Effector CD4-positive, alpha-beta T cell (primary cell): ENCODE measurements at places on chromosomes 6 and 20.

DNA sequence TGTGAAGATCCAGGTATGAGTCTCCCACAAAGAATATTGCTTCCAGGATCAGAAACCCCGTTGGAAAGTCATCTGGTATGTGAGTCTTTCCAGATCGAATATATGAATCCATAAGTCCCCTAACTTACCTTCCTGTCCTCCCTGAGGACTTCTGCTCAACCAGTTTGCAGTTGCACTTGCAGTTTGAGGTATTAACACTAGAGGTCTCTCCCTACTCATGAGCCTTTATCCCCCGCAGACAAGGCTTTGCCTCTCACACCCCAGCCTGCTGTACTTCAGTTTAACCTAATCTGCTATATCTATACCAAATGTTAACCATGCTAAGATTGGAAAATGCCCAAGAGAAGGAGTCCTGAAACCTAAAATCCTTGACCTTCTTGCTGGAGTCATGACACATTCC lies 135.3 kb upstream of the DEFB112 start:
- no peak for DNase-seq

- DNase-seq, result no peak
Measured at GRCh38 chr20:29876911-29877285, 1380.6 kb upstream of the DEFB115 start.

DNA sequence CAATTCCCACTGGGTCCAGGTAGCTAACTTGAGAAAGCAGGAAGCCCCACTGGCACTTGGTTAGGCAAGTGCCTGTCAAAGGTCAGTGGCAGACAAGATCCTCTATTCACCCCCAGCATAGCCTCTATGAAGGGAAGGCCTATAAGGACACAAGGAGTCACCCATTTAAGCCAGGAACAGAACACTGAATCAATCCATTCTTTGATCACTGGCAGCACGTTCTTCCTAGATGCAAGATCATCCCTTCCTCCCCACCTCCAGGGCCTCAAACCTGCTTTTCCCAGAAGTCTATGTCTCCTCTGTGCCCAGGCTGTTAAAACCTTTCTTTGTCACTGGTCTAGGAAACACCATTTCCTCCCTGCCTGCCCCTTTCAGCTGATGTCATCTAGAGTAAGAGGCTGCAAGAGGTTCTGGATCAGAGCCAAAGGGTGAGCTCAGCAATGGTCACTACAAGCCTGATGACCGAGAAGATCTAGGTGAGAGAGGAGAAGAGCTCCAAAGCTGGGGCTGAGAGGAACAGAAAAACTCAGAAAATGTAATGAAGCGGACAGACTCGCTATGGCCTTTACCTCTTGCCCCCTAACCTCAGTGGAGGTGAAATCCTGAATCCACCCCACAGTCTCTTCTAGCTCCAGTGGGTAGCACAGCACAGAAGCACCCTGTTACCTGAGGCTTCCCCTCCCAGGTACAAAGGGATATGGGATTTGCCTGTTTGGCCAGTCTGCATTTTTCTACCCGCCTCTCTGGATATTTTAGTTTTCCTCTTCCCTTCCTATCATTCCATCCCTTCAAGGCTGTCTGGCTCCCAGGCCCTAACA lies 1.8 kb downstream of the GTPBP2 start:
- no peak for DNase-seq

DNA sequence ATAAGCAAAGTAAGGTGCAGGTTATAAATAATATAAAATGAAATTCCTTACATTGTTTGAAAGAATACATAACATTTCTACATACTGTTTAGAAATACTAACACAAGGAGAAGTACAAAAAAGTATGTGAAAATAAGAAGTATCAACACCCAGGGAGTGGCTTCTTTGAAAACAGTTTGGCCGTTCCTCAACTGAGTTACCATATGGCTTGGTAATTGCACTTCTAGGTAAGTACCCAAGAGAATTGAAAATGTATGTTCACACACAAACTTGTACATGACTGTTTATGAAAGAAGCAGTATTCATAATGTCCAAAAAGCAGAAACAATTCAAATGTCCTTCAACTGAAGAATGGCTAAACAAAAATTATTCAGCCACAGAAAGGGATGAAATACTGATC lies 30.7 kb downstream of the PAK5 start:
- DNase-seq, result no peak

- DNase-seq, result no peak
Measured at GRCh38 chr6:53159558-53159957, 10.9 kb upstream of the GCM1 start.

DNA sequence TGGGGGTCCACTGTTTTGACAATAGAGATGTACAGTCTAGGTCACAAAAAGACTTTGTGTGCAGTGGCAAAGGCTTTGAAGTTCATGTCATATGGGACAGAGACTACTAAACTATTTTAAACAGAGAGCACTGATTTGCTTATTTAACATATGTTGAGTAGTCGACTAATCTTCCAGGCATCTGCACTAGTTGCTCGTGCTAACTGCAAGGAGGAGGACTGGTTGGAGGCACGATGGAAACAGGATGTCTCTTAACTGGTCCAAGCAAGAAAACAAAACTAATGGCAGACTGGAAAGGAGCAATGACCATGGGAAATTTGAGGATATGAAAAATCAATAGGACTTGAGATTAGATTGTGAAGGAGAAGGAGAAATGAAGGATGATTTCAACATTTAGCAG lies 28.5 kb upstream of the ERVFRD-1 start:
- no peak for DNase-seq

DNA sequence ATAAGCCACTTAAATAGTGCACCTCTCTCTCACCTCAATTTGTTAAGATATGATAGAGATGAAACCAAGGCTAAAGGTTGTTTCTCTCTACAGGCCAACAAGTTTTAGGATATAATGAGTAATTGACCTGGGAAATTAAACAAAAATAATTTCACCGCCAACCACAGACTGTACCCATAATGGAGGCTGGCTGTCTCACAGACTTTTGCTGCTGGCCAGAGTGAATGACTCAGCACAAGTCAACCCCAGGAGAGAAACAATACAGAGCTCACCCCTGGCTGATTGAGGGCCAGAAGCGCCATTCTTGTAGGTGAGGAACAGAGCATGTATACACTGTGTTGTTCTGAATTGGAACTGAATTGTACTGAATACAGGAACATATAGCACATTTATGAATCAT lies 99.9 kb downstream of the CAP2 start:
- no peak for DNase-seq

DNA sequence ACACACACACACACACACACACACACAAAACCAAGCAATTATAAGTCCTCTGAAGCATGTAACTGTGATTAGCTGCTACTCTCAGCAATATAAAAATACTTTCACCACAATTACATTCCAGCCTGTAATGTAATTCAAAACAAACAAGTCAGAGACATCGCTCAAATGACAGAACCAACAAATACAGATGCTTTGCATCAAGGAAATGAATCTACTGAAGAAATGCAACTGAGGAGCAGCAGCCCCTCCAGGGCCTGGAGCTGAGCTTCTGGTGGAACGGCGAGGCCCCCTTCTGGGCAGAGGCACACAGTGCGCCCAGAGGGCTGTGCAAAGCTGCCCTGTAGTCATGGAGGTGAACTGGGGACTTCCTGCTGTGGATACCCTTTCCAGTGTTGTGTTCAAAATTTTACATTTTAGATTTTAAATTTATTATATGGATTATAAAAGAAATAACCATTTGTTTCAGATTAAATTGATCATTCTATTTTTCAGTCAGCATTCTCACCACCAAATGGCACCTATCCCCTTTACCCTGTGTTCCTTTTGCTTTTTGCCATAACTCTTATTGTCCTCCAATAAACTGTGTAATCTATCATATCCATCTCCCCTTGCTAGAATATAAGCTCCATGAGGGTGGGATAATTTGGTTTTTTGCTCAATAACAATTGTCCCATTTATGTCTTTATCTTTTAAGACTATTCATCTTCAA lies 23.2 kb downstream of the ADAT2 start:
- peak; percentile 64 for DNase-seq

DNA sequence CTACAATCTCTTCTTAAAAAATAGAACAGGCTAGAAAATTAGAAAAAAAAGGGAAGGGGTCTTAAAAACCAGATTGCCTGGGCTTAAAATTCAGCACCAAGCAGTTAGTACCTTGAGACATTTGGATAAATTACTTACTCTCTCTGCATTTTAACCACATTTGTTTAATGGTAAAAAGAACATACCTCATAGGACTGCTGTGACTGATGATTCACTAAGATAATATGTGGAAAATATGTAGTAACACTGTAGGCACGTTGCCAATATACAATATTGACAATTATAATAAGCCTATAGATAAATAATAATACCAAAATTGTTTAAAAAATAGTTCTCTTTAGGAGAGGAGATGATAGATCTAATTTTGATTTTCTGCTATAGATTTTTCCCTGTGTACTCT lies 750.4 kb downstream of the TENT5A start:
- DNase-seq, result no peak

GRCh38 chr20:48785256-48785655 lies 42.5 kb downstream of the PREX1 start:
- DNase-seq, result no peak

DNA sequence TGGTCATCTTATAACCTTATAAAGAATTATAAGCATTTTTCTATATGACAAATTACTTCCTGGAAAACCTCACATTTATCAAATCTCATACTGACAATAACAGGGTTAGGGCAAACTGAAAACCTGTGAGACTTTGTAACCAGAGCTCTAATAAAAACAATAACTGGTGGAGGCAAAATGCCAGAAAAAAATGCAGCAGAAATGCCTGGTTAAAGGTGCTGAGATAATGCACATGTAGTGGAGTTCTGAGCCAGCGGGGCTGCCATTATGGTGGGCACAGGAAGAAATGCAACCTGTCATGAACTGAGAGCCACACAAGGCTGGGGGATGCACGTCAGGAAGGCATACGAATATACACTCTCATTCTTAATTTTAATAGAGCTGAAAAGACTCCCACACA lies 53.0 kb downstream of the NCOA6 start:
- no peak for DNase-seq

GRCh38 chr6:87738000-87738399 lies 36.0 kb upstream of the AKIRIN2 start:
- DNase-seq, result no peak

- no peak for DNase-seq
Measured at GRCh38 chr6:148980234-148980633, 233.4 kb downstream of the UST start.

DNA sequence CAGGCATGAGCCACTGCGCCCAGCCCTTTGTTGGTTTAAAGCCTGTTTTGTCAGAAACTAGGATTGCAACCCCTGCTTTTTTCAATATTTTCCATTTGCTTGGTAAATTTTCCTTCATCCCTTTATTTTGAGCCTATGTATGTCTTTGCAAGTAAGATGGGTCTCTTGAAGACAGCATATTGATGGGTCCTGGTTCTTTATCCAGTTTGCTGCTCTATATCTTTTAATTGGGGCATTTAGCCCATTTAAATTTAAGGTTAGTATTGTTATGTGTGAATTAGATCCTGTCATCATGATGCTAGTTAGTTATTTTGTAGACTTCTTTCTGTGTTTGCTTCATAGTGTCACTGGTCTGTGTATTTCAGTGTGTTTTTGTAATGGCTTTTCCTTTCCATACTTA lies 46.8 kb downstream of the ZC2HC1B start:
- no peak for DNase-seq

DNA sequence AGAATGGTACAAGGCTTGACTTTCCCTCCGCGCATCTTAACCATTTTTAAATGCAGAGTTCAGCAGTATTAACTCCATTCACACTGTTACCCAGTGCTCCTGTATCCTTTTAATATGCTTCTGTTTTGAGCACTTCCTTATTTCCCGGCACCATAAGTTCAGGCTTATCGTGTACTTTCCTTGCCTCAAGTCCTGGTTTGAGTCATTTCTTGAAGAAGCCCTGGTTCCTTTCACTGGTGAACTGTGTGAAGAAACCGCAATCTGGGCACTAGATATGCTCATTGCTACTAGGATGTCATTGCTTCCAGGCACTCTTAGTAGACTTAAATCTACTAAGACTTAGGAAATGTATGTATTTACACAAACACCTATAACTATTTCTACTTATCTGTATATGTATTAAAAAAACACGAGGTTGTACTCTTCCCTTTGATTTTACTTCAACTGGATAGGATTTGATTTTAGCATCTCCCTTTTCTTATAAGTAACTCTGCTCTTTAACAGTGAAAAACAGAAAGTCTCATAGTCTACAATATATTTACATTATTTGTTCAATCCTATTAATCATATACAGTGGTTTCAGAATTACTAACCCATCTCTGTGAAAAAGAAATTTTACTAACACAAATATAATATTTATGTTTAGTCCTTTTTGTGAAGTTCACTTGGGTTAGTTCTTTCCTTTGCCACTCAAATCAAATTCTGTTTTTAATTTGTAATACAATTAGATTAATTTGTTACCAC lies 135.5 kb downstream of the CDKAL1 start:
- no peak for DNase-seq

DNA sequence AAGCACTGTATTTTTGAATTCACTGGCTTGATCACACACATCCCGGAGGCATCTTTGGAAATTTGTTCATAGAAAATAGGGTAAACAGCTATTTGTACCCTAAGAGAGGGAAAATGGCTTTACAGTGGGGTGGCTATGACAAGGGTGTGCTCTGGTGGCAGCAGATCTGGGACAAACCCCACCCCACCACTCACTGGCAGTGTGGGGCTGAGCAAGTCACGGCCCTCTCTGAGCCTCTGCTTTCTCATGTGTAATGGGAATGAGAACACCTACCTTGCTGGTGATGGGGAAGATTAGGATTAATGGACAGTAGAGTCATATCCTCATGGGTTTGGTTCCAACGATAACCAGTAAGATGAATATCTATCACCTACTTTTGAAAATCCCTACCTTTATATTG lies 78.0 kb downstream of the KCNB1 start:
- DNase-seq, result no peak

GRCh38 chr6:13527671-13528056 lies 40.3 kb upstream of the GFOD1 start:
- no peak for DNase-seq

GRCh38 chr6:108795122-108795521 lies 53.1 kb upstream of the ARMC2 start:
- DNase-seq, result no peak

GRCh38 chr6:1271071-1271763 lies 40.7 kb upstream of the FOXQ1 start:
- no peak for DNase-seq

DNA sequence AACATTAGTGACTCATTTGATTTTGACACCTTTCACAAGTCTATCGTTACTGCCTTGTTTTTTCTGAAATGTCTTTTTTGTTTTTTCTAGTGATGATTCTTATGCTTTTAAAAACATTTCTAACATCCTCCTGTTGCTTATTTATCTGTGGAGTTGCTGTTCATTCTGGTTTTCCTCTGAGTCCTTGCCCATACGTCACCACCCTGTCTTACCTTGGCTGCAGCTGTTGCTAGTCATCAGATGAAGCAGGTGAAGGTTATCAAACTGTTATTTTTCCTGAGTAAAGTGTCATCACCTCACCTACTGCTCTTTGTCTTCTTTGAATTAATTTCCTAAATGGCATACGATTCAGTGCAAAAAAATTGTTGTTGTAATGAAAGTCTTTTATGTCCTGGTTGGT lies 376.6 kb downstream of the GRIK2 start:
- DNase-seq, result no peak

GRCh38 chr6:47187113-47187512 lies 122.6 kb downstream of the TNFRSF21 start:
- no peak for DNase-seq

- DNase-seq, result no peak
Measured at GRCh38 chr6:33315793-33316602, 1.5 kb downstream of the ZBTB22 start.

- no peak for DNase-seq
Measured at GRCh38 chr6:11727346-11727997, 51.1 kb downstream of the ADTRP start.

GRCh38 chr6:28839443-28840120 lies 84.2 kb downstream of the TRIM27 start:
- no peak for DNase-seq
